IPS DF 19.7 (cell line): ENCODE measurements at places on chromosomes 5 and 9.

- no peak for DNase-seq
Observed at GRCh38 chr5:44454002-44454401, 64.8 kb upstream of the FGF10 start.

DNA sequence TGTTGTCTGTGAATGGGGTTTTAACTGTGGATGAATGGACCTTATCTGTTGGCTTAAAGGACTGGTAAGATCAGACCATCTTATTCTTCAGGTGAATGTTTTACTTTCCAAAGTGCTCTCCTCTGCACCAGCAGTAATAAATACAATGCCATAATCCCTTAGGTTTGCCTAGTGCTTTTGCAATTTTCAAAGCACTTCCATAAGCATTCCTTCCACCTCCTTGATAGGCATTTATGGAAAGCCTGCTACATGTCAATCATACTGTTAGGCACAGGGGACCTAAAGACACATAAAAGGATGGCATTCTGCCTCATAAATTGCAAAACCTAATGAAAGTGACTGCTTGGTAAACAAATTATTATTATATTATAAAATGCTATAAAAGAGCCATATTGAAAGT is 21.4 kb downstream of the IL7R start:
- DNase-seq, result no peak

DNA sequence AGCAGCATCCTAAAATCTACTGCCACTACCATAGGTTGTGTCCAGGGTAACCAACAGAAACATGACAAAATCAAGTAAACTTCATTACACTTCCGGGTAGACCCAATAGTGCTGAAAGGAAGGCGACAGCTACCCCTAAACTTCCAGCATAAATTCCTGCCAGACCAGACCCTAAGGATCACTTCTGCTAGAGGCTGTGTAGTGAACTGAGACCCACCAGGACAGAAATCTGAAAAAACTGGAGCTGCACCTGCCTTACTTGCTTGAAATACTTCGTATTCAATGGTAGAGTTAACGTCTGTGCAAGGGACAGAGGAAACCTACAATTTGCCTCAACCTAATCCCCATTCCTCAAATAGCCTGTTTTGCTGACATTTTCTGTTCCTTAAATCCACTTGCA is 1.0 kb upstream of the SECISBP2 start:
- DNase-seq, result no peak

DNA sequence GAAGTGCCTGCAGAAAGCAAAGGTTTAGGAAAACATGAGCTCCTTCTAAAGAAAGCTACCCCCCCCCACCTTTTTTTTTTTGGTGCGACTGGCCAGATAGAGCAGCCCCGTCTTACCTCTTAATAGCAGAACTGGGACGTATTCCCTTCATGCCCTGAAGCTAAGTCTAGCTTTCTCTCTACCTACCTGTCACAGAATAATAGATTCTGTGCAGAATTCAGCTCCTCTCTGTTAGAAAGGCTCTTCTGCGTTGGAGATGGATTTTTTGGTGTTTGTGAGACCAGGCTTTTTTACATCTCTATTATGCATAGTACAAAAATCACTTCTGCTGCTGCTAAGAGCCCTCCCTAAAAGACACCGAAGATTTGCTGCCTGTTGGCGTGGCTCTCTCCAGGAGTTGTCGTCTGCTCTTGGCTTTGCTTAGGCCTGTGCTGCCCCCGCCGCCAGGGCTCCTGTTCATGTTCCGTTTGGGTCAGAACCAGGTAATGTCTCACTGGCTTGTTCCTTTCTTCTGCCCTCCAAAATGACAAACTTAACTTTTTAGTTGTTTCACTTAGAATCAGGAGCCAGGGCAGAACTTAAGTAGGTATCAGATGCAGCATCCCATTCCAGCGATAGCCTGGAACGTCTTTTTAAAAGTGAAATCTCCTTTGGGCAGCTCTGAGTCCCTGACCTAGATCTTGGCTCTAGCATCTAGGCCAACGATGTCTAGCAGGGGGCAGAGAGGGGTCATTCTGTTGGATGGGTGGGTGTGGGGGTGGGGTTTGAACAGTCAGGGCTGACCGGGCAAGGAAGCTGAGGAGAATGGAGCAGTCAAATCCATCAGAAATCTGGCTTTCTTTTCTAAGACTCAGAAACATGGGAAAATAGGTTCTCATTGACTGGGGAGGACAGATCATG is 2.5 kb downstream of the TRIO start:
- no peak for DNase-seq

DNA sequence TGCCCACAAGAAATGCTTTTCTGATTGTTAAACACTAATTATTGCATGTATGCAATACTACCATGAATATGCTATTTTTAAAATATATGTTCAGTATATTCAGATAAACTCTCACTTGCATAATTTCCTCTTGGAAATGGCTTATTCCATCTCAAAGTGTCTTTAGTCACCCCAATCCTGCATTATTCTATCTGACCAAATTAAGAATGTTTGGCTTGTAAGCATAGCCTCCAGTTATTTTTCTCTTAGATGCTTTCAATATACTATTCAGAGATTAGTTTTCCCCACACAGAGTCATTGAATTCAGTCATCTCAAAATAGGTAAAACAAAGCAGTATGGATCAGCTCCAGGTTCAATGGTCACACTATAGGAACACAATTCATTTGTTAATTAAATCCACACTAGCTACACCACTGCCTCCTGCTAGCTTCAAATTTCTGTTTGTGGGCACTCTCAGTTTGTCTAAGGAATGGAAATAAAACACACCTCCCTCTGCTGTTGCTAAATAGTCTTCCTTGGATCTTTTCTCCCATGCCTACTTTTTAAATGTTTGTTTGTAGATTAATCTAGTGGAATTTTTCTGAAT is 134.6 kb upstream of the TBCA start:
- DNase-seq, result no peak

- no peak for DNase-seq
Observed at GRCh38 chr5:168827636-168828035, 248.5 kb upstream of the PANK3 start.

- no peak for DNase-seq
Observed at GRCh38 chr5:135546101-135546500, 10.3 kb upstream of the NEUROG1 start.

GRCh38 chr9:35852876-35853865 is 17.0 kb downstream of the OR13J1 start:
- no peak for DNase-seq

GRCh38 chr5:8650186-8650585 is 781.2 kb downstream of the MTRR start:
- DNase-seq, result no peak

DNA sequence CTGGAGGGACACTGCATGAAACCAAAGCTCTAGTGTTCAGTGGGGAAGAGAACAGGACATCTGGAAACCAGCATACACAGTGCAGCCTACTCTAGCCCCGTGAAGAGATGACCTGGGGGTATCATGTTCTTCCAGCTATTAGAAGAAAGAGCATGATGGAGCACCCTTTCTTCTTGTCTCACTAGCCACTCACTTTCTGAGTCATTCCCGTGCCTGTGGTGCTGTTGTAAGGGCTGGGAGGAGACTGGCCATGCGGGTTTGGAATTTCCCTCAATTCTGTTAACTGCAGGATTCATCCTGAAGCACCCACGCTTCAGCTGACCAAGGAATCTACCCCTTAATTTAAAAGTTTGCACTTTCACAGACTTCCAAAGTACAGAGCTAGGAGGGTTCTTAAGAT is 137.0 kb downstream of the COL23A1 start:
- no peak for DNase-seq

GRCh38 chr5:9617221-9617620 is 12.9 kb downstream of the TAS2R1 start:
- no peak for DNase-seq

GRCh38 chr9:127482662-127483061 is 31.4 kb downstream of the LRSAM1 start:
- no peak for DNase-seq

GRCh38 chr5:112279082-112279481 is 140.0 kb downstream of the EPB41L4A start:
- DNase-seq, result no peak

DNA sequence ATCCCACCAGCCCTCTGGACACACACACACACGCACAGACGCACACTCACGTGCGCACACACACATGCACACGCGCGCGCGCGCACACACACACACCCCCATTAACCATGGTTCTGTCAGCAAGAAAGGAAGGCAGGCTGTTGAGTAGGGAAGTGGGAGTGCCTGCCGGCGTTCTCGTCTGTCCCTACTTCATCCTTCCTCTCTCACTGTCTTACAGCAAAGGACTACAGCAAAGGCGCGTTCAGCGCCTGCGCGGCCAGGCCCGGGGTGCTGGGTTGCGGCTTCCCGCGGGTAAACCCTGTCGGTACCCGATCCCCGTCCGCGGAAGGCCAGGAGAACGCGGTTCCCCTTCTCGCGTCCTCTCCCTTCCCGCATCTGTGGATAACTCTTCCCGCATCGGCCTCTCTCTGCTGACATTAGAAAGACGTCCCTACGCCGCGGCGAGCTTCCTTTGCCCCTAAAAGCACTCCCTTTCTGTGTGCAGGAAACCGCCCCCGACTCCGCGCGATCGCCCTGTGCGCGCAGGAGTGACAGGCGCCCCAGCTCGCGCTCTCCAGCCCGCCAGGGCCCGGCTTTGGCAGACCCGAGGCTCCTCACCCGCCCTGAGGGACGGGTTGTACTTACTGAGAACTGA is 219.2 kb downstream of the AGTPBP1 start:
- DNase-seq, result no peak

GRCh38 chr5:59367791-59368394 is 525.6 kb downstream of the PDE4D start:
- peak; percentile 48 for DNase-seq

DNA sequence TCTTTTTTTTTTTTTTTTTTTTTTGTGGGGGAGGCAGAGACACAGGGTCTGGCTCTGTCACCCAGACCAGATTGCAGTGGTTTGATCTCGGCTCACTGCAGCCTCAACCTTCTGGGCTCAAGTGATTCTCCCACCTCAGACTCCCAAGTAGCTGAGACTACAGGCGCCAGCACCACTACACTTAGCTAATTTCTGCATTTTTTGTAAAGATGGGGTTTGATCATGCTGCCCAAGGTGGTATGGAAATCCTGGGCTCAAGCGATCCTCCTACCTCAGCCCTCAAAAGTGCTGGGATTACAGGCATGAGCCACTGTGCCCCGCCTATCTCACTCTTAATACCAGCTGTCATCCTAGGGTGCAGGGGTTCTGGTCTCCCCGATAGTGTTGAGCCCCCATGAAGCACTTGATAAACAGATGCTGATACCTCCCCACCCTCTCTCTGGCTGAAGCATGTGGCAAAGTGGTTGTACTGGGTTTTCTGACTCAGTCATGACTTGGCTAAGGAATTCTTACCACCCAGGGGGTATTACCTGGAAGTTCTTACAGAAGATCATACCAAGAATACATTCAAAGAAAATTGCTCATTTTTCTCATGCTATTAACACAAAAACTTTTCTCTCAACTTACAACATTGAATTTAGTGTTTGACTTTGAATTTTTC is 110.2 kb upstream of the DAPK1 start:
- DNase-seq, result no peak

DNA sequence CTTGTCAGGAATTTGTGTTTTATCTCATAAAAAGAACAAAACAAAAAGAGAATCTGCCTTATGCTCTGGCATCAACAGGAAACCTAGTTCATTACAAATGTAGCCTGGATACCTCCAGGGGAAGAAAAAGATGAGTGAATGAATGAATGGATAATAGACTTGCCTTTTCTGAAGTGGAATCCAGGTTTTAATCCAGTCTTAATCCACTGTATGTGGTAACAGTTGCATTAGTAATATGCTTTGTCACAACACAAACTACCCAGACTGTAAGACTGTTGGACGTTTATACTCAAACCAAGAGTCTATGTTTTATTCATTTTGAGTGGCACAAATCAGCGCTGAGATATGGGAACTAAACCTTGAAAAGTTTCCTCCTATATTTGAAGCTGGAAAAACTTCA is 32.1 kb upstream of the MAP3K1 start:
- no peak for DNase-seq

DNA sequence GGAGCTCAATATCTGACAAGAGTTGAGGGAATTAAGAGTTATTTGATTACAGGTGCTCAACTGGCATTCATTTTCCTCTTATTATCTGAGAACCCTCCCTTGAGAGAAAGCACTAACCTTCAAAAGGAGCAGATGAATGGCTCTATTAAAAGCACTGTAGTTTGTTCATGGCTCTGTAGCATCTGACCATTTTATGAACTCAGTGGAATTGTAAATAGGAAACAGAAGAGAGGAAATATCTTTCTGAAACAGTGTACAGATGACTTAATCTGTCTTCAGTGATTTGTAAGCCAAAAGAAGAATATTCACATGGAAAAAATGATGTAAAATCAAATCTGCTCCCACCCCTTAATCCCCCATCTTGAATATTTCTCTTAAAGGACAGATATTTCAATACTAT is 810.4 kb upstream of the GRAMD2B start:
- DNase-seq, result no peak

- no peak for DNase-seq
Observed at GRCh38 chr5:154157483-154158378, 32.8 kb upstream of the GALNT10 start.

- DNase-seq, result no peak
Observed at GRCh38 chr9:116390303-116391228, 237.0 kb downstream of the PAPPA start.

DNA sequence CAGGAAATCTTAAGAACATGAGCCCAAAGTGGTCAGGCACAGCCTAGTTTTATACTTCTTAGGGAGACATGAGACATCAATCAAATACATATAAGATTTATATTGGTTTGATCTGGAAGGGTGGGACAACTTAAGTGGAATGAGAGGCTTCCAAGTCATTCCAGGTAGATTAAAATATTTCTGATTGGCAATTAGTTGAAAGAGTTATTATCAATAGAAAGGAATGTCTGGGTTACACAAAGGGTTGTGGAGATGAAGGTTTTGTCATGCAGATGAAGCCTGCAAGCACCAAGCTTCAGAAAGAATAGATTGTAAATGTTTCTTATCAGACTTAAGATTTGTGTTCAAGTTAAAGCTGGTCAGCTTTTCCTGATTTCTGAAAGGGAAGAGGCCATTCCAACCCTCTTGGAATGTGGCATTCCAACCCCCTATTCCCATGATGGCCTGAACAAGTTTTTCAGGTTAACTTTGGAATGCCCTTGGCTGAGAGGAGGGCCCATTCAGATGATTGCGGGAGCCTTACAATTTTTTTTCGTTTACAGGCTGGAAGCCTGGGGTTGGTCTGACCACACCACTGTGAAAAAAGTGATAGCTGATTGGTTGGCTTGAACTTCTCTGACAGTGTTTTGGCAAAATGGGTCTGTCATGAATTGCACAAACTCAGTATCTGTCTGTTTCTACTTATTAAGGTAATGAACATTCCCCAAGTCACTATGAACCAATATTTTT is 245.6 kb upstream of the RAI14 start:
- no peak for DNase-seq

GRCh38 chr5:34756781-34757624 is 82.0 kb upstream of the TTC23L start:
- no peak for DNase-seq

- no peak for DNase-seq
Observed at GRCh38 chr9:76926846-76927245, 20.9 kb upstream of the PRUNE2 start.
